ENCODE measurements at places on chromosomes 6 and 20.
A peak's percentile ranks its signal among the peaks of the same experiment; 100 is the strongest.

- no peak for DNase-seq
Measured at GRCh38 chr20:57544838-57545564, 15.9 kb upstream of the PCK1 start.

GRCh38 chr6:33589731-33590530 lies 9.9 kb upstream of the BAK1 start:
- DNase-seq, result peak; percentile 69

- DNase-seq, result peak; percentile 89
Measured at GRCh38 chr6:32940656-32941213, at the start of gene HLA-DMB. Gene HLA-DMB (minus strand): TSS chr6:32941028. CDS start chr6:32940807, 221 bp downstream.

- no peak for DNase-seq
Measured at GRCh38 chr20:58113716-58114115, 114.7 kb downstream of the ANKRD60 start.

GRCh38 chr20:62353289-62354030 lies 13.7 kb downstream of the LAMA5 start:
- no peak for DNase-seq

DNA sequence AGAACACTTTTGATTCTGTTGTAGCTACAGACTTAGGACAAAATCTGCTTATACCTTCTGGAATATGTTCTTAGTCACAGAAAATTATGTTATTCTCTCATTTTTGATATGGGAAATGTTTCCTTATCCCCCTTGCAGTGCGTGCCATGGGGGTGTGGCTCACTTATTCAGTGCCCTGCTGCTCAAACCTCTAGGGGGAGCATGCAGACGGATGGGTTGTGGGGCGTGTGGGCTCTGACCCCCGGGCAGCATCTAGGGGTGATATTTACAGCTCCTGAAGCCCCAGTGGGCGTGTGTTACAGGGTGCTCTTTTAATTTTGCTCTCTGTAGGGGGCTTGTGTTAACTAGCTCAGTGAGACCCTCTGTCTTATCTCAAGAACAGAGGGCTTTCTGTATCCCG lies 61.3 kb upstream of the FERMT1 start:
- DNase-seq, result peak; percentile 5

- no peak for DNase-seq
Measured at GRCh38 chr6:124368131-124368530, 564.5 kb downstream of the NKAIN2 start.

DNA sequence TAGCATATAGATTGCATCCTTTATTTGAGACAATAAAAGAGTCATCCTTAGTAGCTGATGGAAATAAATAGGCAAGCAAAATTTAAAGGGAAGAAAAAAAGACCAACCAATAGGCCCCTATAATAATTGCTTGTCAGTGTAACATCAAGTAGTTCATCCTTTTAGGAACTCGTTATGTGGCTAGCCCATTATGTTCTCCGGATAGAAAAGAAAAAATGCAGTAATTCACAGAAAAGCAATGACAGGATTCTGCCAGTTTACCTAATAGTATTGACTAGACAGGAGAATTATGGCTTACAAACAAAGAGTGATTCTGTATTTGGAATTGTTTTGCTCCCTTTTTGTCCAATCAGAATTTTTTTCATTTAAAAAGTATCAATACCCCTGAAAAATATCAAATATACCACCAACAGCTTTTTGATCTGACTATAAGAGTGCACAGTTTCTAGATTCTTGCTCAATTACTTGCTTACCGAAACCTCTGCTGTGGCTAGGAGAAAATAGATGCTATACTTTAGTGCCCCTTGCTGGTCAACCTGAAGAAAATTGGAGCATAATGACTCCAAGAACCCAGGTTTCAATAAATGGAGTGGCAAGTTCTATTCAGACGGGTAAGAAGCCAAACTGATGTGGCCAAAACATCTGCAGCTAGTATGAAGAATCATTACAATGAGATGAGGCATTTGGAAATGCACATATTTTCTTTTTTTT lies 91.5 kb upstream of the SASH1 start:
- peak; percentile 46 for DNase-seq

DNA sequence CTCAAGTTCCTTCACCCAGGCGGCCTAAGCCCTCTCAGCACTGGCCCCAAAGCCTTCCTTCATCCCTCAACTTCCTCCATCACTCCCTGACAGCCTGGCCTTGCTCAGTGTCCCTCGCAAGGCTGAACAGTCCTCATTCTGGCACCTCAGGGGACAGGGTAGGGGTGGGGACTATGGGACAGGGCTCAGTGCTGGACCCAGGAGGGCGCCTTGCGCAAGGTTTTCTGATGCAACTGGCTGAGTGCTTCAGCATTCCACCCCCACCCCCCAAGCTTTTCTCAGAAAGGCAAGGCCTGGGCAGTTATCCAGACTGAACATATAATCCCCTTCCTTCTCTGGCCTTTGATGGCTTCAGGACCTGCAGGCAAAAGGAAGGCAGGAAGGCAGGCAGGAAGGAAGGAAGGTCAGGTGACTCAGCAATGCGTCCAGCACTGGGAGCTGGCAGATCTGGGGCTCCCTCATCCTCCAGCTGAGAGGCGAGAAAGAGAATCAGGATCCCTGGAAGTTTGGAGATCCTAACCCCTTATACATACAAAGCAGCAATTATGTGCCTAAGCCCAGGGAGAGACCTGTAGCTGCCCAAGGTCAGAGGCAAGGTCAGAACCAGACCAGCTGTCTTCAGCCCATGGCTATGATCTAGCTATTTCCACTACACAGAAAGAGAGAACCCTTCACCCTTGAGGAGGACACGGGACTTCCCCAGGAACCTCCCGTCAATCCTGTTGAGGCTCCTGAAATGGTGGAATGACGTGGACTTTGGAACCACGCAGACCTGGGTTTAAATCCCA lies 8.6 kb upstream of the TRIB3 start:
- peak; percentile 71 for DNase-seq

DNA sequence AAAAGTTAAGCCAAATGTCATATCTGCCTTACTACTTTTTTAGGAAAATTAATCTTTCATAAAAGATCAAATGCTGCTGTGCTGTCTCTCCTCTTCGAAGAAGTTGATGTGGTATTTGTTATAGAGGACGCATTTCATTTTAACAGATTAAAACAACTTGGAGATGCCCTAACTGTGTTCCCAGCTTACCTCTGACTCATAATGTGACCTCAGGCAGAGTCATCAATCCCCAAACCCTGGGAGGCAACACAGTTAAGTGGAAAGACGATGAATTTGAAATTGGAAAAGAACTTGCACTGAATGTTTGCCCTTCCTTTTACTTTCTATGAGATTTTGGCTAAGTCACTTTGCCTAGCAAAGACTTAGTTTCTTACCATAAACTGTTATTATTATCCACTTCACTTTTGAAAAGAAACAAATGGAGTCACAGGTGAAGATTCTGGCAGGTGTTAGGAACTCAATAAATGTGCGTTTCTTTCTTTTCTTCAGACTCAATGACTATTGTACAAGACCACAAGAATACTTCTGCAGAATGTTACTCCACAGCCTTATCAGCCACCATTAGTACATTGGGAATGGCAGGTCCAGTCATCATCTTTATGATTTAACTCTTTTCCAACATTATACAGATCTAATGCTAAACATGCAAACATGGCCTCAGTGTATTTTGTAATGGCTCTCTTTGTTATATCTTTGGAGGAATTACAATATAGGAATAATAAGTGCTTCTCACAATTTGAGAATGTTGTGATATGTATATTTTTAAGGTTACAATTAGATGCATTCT lies 102.6 kb downstream of the COL21A1 start:
- no peak for DNase-seq

DNA sequence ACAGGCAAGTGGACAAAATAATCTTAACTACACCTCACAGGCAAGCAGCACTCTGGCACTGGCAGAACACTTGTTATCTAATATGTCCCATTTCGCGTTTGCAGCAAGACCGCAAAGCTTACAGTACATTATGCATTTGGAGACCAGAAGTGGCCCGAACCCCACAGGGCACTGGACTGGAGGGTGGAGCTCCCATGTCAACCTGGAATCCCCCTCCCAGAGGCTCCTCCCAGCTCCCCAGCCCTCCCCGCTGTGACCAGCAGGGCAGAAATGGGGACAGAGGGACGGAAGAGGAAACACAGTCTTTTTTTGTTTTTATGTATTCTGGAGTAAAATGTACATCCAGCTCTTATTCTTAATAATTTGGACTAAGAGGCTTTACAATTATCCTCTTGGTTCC lies 263.7 kb downstream of the SMOC2 start:
- no peak for DNase-seq

- DNase-seq, result peak; percentile 42
Measured at GRCh38 chr6:13712599-13712898, 914 bp upstream of the RANBP9 start.

- no peak for DNase-seq
Measured at GRCh38 chr6:142313284-142313683, 11.5 kb downstream of the ADGRG6 start.

DNA sequence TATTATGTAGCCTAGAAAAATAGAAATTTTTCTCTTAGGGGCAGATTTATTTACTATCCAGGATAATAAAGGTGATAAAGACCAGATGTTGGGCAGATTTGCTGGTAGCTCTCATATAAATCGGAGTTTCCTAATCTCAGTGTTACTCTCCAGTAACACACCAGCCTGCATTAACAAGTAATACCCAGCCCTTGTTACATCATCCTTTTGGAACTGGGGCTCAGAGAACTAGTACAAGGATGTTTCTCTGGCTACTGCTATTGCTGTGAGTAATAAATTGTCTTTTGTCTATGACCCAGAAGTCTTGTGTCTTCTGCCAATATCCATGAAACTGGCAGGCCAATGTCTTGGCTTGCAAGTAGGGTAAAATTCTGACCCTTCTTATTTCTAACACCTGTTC lies 16.8 kb downstream of the TPD52L1 start:
- no peak for DNase-seq

- peak; percentile 14 for DNase-seq
Measured at GRCh38 chr6:170147832-170148708, 142.8 kb downstream of the DLL1 start.

GRCh38 chr6:89590133-89590532 lies 48.4 kb downstream of the LYRM2 start:
- DNase-seq, result no peak

DNA sequence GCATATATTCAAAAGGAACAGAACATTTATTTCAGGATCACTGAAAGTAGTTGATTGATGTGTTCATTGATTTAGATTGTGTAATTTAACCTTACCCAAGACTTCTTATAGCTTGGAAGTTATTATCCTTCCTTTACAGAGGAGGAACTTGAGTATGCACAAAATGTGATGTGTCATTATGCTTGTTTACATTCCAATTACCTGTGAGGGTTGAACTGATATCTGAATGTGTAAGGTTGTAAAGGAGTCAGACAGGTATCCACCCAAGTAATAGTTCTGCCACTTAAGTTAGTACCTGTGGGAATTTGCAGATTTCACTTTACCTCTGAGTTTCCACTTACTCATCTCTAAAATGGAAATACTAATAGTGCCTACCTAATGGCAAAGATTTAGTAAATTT lies 668.2 kb downstream of the DOK5 start:
- DNase-seq, result no peak

DNA sequence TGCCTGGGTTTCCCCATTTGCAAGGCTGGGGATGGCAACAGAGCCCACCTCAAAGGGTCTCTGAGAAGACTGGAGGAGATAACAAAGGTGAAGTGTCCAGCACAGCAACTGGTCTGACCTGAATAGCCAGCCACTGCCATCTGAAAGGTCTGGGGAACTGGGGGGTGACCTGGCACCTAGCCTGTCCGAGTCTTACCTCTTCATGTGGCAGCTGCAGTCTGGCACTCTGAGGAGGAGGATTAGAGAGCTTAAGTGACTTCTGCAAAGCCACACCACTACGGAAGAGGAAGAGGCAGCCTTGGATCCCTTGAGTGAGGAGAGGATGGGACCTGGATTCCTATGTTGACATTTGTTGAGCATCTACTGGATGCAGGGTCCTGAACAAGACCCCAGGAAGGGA lies 22.2 kb downstream of the C20orf203 start:
- DNase-seq, result no peak
